OCI-M1 (cell line): ENCODE measurements at places on chromosomes 3 and 15.

DNA sequence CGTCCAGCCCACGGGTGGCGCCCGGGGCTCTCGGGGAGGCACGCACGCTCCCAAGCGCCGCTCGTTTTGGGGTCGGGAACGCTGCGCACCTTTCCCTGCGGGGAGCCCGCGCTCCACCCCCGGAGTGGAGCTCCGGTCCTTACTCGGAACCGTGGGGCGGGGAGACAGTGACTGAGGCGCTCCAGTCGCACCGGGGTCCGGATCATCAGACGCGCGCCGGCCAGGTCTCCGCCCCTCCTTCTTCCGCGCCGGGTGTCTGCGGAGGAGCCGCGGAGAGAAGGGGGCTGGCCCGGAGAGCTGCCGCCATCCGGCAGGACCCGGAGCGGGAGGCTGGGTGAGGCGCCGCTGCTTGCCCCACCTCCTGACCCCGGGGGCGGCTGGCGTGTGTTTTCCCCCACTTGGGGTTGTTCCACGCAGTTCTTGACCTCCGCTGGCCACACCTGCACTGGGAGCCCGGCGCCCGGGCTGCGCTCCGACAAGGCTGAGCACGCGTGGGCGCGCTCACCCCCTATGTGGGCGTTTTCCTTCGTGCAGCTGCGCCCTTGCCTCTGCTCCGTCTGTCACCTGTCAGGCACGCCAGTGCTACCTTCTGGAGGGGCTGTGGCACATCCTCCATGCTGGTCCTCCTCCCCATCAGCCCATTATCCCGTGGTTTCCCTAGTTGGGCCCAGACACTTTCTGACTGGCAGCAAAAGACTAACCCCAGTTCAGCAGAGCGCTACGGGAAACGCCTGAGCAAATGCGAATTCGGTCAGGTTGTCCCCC lies at the start of gene MCF2L2:
TSS of gene MCF2L2 (minus strand) at position 173 of the 765 bp plus-strand sequence. CDS start 642 bp downstream, outside the sequence.
- DNase-seq = no peak

GRCh38 chr3:107604057-107604822 lies 81.5 kb downstream of the BBX start:
- peak; percentile 13 for DNase-seq

GRCh38 chr3:25854635-25855034 lies 64.7 kb downstream of the OXSM start:
- DNase-seq = peak; percentile 39

DNA sequence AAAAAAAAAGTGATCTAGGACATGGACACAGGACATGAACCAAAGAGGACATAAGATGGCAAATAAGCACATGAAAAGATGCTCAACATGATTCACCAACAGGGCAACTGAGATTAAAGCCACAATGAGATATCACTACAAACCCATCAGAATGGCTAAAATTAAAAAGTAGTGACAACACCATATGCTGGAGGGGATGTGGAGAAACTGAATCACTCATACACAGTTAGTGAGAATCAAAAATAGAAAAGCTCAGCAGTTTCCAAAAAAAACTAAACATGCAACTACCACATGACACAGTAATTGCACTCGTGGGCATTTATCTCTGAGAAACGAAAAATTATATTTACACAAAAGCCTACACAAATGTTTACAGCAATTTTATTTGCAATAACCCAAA lies 27.9 kb upstream of the ACKR4 start:
- no peak for DNase-seq

GRCh38 chr3:125054449-125055329 lies 1.1 kb downstream of the HEG1 start:
- DNase-seq = peak; percentile 75

GRCh38 chr15:33636958-33637357 lies 326.2 kb downstream of the RYR3 start:
- no peak for DNase-seq

DNA sequence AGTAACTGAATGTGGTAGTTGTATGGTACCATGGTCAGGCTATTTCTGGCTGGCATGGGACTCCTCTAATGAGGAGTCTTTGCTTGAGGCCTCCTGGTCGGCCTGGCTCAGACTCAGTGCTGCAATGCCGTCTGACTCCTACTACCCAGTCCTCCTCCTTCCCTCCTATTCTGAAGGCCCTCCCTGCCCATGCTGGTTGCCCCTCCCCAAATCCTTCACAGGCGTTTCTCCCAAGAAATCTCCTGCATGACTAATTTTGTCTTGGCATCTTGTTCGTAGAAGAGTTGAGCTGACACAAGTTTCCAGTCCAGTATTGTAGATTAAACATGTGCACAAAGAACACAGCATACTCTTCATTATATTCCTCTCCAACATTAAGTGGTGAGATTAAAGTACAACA lies 115.5 kb downstream of the NFKBIZ start:
- no peak for DNase-seq

- no peak for DNase-seq
Observed at GRCh38 chr3:157058392-157059071, 101.4 kb downstream of the CCNL1 start.

- DNase-seq = no peak
Observed at GRCh38 chr3:72334681-72335457, 513.4 kb downstream of the SHQ1 start.

GRCh38 chr3:197511130-197511529 lies 44.6 kb downstream of the BDH1 start:
- DNase-seq = no peak

GRCh38 chr3:17831366-17831765 lies 88.9 kb upstream of the TBC1D5 start:
- DNase-seq = no peak

GRCh38 chr3:23859839-23860382 lies 54.2 kb downstream of the UBE2E1 start:
- no peak for DNase-seq

DNA sequence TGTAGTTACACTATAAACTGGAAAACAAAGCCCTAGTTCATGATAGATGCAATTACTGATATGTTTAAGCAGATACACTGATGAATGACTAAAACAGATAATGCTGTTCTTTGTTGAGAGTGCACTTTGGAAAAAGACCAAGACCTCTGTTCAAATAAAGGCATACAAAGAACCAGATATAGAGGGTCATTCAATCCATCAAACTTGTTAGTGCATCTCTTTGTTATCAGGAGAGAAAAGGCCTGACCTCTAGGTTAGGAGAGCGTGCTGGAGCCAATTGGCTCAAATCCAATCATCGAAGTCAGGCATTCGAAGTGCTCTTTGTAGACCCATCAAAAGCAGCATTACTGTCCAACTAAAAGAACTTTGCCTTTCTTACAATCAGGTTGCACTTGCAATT lies 124.2 kb downstream of the TFG start:
- DNase-seq = no peak
